ENCODE measurements at places on chromosomes 3 and 15.

DNA sequence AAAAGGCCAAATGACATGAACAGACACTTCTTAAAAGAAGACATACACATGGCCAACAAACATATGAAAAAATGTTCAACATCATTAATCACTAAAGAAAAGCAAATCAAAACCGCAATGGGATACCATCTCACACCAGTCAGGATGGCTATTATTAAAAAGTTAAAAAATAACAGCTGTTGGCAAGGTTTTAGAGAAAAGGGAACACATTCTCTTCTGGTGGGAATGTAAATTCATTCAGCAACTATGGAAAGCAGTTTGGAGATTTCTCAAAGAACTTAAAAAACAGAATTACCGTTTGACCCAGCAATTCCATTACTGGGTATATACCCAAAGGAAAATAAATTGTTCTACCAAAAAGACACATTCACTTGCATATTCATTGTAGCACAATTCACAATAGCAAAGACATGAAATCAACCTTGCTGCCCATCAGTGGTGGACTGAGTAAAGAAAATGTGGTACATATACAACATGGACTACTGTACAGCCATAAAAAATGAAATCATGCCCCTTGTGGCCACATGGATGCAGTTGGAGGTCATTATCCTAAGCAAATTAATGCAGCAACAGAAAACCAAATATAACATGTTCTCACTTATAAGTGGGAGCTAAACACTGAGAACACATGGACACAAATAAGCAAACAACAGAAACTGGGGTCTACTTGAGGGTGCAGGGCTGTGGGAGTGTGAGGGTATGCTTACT is 190.7 kb upstream of the MCTP2 start:
- no peak for DNase-seq

- DNase-seq, result no peak
Observed at GRCh38 chr3:143455480-143455879, 335.9 kb downstream of the CHST2 start.

DNA sequence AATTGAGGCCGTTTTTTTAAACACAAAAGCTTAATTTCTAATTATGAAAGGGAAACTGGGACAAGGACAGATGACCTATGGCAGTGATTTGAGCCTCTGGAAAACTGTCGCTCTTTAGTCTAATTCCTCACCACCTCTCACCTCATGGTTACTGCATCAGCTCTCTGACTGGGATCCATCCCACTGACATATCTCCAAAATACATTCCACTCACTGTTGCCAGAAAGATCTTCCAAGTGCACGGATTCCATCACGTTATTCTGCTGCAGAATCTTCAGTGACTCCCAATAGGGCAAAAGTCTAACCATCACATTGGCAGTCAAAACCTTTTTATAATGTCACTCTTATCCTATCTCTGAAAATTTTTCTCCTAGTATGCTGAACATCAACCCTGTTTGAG is 132.3 kb upstream of the MB21D2 start:
- DNase-seq, result no peak

DNA sequence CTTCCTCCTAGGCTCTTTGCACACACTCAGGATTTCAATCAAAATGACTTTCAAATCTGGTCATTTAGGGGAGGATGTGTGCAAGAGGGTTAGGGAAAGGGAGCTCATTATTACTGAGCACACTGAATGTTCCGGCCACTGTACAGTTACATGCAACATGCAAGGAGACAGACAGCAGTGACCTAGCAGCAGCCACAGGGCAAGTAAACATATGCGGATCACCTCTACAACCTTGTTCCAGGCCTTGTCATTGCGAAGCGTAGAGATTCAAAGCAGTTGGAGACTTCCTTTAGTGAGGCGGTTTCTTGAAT is 837.6 kb downstream of the AGBL1 start:
- DNase-seq, result no peak

DNA sequence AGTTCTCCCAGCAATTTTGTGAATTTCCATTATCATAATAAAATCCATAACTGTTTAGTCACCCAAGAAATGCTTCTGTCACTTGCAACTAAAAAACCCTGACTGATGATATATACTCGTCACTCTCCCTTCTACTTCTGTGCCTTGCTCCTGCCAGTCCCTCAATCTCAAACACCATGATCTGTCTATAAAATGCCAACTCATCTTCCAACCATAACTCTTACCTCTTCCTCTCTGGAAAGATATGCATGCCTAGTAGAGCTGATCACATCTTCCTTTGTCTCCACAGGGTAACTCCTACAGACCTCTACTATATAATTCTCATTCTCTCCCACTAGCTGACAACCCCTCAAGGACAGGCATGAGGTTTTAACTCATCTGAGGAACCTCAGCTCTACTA is 5.2 kb upstream of the VEPH1 start:
- no peak for DNase-seq

- peak; percentile 45 for DNase-seq
Observed at GRCh38 chr3:66428733-66429132, 72.1 kb downstream of the LRIG1 start.

- no peak for DNase-seq
Observed at GRCh38 chr3:150030841-150031240, 60.1 kb upstream of the PFN2 start.

- no peak for DNase-seq
Observed at GRCh38 chr15:101027273-101027901, 108.2 kb downstream of the LRRK1 start.

- no peak for DNase-seq
Observed at GRCh38 chr15:66505430-66505811, 295 bp downstream of the ZWILCH start.

DNA sequence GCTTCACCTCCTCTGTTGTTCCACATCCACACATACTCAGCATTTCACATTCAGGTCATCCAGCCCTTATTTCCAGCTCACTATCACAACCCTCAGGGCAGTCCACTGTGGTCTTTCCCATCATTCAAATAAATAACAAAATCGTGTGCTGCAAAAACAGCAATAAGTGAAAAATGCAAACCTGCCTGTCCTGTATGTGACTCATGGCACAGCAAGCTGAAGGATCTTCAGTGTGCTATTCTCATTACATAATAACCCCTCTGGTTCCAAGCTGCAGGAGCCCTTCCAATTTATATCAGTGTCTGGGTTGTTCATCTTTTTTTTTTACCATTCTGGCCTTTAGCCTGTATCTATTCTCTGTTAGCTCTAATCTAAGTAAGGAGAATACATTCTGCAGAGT is 185.3 kb upstream of the UBE2E2 start:
- DNase-seq, result no peak

DNA sequence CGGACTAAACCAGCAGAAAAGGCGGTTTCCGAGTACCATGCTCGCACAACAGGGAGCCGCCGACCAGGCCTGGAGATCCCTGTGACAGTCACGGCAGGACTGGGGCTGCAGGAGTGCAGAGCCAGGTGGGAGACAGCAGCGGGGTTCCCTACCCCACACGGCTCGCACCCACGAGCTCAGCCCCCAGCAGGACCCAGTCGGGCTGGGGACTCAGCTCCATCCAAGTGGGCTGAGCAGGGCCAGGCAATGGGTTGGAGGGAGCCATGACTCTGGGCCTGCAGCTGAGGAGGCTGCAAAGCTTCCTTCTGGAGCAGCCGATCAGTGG is 15.8 kb downstream of the XXYLT1 start:
- DNase-seq, result no peak

DNA sequence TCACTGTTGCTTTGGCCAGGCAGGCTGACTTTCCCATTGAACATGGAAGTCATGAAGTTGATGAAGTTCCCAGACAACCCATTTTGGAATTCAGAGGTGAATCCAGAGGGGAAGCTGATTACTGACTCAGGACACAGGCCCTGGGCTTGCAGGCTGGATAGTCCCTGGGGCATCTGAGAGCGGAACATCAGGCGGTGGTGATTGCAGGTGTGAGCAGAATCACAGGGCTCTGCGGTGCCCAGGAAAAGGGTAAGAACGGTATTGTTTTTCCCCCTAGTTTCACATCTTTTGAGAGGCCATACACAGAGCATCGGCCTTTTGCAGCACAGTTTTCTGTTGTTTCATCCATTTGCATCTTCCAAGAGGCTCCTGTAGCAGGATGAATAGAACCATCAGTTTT is 104.7 kb downstream of the CHSY1 start:
- DNase-seq, result no peak

GRCh38 chr3:89217148-89217685 is 109.8 kb downstream of the EPHA3 start:
- DNase-seq, result no peak

DNA sequence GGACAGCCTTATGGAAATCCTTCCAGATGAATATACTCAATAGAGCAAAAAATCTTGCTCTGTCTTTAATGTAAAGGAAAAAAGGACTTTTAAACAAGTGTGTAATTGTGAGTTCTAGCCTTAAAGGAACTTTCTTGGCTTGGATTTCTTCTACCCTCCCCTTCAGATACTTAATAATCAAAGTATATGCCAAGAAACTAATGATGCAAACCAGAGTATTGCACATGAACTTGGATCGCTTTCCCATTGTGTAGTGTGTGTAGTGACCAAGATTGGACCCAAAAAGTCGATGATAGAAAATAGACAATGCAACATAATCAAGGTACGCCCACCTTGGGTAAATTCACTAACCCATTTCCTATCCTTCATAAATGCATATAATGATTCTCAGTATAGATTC is 123.8 kb downstream of the TIGIT start:
- no peak for DNase-seq

DNA sequence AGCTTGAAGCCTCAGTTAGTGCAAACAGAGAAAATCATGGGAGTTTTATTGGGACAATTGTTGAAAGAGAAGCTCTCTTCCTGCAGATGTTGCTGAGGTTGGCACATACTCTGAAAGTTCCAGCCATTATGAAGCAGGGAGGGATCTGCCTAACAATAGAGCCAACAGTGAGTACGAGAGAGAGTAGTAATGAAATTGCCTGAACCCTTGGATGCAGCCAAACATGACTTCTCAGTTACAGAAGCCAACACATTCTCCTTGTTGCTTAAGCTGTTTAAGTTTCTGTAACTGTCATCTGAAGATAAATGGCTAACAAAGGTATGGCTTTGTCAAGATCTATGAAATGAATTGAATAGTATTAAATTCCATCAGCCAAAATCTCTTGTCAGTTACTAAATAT is 211.0 kb upstream of the TTC14 start:
- DNase-seq, result no peak

DNA sequence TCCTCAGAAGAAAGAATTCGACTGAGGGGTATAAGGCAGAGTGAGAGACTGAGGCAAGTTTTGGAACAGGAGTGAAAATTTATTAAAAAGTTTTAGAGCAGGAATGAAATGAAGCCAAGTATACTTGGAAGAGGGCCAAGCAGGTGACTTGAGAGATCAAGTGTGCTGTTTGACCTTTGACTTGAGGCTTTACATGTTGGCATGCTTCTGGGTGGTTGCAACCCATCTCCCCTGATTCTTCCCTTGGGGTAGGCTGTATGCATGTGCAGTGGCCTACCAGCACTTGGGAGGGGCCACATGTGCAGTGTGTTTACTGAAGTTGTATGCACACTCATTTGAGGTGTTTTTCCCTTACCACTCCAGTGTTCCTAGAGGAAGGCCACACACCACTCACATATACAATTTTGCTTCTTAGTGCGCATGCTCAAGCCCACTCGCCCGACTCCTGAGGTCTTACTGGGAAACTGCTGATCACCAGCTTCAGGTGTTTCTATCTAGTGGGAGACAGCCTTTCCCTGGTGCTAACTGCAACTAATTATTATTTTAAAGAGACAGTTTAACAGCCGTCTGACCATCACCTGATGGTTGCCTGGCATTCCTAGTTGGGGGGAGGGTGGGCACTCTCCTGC is 61.5 kb upstream of the CADPS start:
- no peak for DNase-seq

DNA sequence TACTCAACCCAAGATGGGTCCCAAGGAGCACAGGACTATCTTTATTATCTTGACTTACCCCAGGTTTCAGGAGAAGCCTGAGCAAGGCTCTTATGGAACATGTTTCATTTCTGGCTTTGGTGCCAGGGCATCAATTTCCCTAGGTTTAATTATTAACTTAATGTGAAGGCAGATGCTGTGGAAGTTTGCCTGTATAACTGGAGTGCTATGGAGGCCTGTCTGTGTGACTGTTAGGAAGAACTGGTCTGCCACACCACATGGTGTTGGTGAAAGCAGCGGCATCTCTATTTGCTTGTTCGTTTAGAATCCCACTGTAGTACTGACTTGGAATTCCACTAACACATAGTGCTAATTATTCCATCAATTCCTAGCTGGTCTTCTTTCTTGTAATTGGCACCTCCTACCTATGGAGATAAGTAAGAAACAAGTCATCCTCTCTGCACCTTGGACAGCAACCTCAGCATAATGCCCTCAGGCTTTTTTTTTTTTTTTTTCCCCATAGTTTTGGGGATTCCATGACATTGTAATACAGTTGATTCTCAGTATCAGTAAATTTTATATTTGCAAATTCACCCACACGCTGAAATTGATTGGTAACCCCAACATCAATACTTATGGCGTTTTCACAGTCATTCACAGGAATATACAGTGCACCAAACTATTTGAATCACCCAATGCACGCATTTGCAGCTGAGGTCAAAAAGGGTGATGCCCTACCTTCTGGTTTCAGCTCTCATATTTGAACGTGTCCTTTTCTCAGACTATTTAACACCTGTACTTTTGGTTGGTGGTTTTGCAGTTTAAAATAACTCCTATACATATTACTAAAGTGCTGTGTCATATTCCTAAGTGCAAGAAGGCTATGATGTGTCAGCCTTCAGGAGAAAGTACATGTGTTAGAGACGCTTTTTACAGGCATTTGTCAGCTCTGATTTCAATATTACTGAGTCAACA is 772.8 kb upstream of the LMCD1 start:
- no peak for DNase-seq

DNA sequence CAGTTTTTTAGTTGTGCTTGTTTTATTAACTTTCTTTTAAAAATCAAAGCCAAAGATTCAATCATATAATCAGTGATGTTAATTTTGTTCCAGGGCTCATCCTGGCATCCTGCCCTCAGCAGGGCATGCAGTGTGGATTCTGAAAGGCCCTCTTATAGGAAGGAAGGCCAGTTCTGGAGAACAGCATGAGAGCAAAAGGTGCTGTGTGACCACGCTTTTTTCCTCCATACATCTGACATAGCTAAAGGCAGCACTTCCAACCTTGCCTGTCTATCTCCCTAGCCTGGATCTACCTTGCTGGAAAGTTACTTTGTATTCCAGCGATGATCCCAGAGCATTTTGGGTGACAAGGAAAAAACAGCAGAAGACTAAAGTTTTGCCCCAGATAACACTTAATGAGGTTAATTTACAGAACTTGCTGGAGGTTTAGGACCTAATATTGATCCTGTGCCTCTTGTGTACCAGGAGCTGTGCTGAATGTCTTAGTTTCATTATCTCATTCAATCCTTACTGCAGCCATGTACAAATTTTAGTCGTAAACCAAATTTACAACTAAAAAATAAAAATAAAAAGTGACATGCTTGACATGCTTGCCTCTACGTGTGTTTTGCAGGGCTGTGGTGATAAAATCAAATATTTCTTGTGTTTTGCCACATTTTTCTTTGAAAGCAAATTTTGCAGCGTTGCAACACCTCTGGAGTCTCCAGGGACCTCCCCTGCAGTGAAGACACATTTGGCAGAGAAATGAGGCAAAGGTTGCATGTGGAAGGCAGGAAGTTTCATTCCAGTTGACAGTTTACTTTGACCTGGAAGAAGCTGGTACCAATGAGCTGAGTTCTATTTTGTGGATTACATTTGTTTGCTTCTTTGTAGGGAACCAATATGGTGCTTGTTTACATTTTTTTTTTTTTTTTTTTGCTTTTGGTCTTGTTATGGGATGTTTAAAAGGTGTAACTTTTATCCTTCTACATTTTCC is 13.2 kb downstream of the IL1RAP start:
- DNase-seq, result no peak
